Inflammatory macrophage treated with lipopolysaccharide for 4 hours (primary cell): ENCODE measurements at places on chromosomes 2 and 18.

DNA sequence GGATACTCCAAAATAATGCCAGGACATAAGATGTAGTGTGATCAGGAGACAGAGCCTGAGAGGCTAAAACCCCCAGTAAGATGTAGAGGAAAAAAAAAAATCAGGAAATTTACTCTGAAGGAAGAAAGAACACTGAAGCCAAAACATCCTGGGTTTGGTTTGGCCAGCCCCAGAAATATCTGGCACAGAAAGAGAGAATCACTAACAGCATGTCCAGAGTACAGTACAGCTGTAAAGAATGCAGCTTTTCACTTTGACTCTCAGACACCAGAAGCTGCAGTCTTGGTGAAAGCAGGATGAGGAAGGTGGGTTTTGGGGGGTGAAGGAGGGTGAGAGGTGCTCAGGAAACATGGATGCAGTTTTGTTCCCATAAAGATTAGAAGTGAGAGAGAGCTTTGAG lies 1577.7 kb upstream of the ACVR2A start:
- no peak for DNase-seq

- DNase-seq: no peak
Measured at GRCh38 chr2:149204686-149205085, 125.7 kb upstream of the LYPD6 start.

GRCh38 chr2:85811180-85812093 lies 57.6 kb downstream of the ATOH8 start:
- DNase-seq: no peak

GRCh38 chr2:61639721-61640120 lies 101.6 kb upstream of the XPO1 start:
- no peak for DNase-seq

DNA sequence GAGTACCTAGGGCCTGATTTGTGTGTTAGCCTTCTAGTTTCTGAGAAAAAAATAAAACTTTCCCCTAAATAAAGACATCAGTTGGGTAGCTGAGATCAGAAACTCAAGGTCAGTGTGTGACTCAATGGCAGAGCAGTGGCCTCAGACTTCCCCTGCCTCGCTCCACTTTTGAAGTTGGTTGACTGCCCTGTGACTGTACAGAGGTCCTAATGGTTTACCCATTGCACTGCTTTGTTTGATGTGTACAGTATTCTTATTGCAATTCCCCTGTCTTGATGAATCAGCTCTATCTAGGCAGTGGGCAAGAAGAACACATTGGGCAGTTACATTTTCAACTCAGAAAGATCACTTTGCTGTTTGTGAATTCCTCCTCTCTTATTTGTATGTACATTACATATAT lies 315.7 kb downstream of the KCNS3 start:
- no peak for DNase-seq

DNA sequence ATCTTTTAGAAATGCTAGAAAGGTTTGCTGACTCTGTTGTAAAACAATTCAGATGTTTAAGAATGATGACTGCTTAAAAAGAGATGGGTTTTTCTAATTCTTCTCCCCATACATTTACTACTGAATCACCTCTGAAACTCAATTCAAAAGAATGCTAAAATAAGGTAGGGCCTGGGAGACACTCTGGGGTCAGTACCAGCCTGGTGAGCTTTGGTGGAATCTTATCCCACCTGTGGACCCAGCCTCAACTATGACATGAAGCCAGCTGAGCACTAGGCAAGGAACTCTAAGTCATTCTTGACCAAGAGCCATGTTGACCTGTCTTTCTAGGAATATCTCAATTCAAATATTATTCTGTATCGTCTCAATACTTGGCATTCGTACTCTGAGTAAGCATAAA lies 44.3 kb downstream of the IWS1 start:
- DNase-seq: no peak

GRCh38 chr2:172985139-172985892 lies 90.3 kb upstream of the MAP3K20 start:
- DNase-seq: peak; percentile 33

DNA sequence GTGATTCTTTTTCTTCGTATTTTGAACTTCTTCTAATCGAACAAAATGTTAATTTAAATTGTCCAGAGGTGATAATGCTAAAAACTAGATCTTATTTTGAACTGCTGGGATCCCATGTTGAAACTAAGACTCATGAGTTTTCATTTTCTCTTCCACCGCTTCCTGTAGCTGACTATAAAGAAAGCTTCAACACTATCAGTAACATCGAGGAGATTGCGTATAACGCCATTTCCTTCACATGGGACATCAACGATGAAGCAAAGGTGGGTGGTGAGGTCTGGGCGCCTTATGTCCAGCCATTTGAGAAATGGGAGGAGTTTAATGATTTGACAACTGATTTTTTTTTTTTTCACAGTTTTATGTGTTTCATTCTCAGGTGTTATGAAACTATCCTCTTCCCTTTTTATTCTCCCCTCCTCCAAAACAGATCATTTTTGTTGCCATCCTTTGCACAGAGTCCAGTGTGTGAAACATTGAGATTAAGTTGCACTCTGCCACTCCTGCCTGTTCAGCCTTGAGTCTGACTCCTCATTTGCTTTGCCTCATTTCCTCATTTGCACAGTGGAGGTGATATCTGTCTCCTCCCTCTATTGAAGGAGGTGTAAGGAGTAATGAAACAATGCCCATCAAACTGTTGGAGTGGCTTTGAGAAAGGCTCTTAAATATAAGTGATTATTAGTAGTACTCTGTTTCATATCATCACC lies 13.8 kb downstream of the GRHL1 start:
- no peak for DNase-seq

DNA sequence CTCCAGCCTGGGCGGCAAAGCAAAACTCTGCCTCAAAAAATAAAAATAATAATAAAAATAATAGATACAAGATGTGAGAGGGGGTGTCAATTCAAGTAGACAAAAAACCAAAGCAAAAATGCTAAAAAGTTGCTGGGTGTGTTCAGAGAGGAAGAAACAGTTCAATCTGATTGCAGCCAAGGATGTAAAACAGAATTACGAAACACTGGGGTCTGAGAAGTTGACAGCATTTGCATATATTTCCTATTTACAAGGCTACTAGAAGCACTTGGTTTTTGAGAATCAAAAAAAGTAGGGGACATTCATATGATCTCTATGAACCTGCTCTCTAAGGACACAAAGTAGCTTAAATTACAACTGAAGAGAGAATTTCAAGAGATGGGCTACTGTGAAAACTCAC lies 7.6 kb downstream of the TRIP12 start:
- peak; percentile 71 for DNase-seq

DNA sequence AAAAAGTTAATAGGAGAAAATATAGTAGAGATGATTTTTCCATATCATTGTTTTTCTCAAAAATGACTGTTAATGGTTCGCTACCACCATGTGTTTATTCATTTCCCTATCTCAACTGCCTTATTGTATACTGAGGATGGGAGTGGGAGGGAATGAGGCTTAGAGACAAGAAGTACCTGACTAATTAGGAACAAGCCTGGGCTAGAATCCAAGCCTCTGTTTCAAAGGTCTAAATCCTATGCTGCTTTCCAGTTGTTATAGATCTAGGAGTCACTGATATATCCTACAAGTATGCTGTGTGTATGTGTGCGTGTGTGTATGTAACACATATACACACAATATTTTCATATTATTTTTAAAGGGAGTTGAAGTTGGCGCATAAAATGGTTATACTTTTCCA lies 465.9 kb downstream of the EPHA4 start:
- no peak for DNase-seq

- peak; percentile 14 for DNase-seq
Measured at GRCh38 chr18:62938006-62938405, 222.7 kb downstream of the PHLPP1 start.

DNA sequence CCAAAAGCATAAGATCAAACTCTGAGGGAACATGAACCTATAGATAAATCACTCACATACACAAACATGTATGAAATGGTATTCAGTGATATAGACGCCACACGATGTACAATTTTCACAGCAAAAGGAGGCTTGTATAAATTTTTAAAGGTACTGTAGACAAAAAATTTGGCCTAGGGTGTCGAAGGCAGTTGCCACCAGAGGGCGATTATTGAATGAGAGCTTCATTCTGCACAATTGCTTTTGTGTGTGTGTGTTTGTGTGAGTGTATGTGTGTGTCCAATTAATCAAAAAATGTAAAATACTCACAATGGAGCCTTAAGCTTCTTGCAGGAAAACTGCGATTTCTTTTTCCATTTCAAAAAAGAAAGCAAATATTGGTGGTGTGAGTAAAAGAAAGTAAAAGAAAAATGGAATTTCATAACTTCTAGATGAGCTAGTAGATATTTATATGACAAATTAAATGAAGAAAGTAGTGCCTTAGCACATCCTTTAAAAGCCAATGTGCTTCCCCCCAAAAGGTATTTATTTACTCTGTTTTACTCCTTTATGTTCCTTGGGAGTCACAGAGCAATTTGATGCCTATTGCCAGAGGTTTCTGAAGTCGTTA lies 800.1 kb downstream of the SATB2 start:
- DNase-seq: no peak

GRCh38 chr2:156437272-156437930 lies 1.2 kb downstream of the GPD2 start:
- peak; percentile 96 for DNase-seq

DNA sequence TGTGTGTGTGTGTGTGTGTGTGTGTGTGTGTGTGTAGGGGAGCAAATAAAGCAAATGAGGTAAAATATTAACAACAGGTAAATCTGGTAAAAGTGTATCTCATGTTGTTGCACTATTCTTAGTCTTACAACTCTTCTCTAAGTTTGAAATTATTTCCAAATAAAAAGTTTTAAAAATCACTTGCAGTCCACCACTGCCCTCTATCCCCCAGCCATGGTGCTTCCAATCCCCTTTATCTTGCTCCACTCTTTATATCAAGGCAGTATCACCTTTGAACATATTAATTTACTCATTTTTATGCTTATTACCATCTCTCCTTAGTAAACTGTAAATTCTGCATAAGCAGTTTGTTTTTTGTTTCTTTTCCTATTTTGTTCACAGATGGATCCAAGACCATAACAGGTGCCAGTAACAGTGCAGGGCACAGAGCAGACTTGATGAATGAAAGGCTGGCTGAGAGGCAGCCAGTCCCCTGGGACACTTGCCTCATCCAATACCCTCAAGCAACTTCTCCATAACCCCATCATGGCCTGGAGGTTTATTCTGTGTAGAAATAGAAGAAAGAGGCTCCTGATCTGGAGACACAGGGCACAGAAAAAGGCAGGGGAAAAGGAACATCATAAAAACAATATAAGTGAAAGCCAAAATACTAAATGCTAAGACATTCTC lies 67.6 kb downstream of the LDAH start:
- DNase-seq: no peak

DNA sequence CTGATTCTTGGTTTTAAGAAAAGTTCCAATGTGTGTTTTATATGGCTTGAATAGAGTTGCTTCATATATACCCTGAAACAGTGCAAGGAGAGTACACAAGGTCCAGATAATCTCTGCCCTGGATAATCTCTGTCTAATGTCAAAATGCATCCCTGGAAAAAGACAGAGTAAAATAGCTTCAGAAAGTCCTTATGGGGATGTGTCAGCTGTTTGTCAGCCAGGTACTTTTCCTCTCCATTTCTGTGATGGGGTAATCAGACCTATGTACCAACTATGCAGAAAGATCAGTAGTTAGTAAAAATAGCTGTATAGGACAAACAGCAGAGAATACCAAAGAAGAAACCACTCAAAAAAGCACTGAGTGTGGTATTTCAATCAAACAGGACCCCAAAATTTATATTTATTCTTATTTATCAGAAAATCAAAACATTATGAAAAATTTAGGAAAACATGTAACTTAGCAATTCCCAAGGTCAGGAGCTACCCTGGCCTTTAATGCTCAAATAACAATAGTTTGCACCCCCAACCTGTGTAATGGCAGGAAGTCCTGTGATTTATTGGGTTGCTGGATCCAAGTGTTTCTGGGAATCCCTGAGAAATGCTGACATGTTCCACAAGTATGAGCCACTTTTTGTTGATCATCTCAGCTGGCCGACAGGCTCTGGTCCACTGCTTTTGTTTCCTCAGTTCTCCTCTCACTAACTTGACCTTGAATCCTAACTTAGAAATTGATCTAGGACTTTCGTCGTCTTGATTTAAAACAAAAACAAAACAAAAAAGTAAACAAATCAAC lies 69.6 kb downstream of the MDH1 start:
- DNase-seq: no peak

GRCh38 chr2:240500561-240501423 lies 57.0 kb downstream of the ANKMY1 start:
- DNase-seq: no peak

DNA sequence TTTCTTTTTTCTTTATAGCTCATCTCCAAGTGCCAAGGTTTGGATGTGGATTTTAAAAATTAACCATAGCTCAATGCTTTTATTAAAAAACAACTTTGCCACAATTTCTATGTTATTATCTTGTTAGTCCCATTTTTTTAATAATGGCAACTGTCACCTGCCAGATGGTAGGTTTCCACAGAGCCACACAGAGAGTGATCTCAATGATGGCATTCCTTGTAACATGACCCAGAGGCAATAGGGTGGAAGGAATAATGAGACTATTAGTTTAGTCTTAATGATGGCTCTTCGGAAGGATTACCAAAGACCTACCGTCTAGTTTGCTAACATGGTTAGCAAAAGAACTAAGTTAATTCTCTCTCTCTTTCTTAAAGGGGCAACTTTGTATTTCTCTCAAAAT lies 64.0 kb downstream of the REL start:
- no peak for DNase-seq

GRCh38 chr18:21448299-21448698 lies 152.2 kb downstream of the ESCO1 start:
- DNase-seq: no peak

DNA sequence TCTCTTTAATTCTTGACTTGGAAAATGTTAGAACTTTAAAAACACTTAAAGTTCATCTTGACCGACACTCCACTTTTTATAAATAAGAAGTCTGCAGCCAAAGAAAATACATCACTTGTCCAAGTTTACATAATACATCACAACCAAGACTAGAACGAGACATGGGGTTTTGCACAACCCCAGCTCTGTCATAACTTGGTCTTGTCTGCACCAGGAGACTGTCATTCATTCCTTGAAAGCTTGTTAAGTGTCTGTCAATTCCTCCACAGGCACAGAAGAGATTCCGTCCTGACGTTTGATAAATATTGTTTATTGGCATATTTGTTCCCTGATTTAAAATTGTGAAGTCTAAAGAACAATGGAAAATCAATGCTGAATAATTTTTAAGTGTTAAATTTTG lies 139.5 kb upstream of the SETBP1 start:
- no peak for DNase-seq

DNA sequence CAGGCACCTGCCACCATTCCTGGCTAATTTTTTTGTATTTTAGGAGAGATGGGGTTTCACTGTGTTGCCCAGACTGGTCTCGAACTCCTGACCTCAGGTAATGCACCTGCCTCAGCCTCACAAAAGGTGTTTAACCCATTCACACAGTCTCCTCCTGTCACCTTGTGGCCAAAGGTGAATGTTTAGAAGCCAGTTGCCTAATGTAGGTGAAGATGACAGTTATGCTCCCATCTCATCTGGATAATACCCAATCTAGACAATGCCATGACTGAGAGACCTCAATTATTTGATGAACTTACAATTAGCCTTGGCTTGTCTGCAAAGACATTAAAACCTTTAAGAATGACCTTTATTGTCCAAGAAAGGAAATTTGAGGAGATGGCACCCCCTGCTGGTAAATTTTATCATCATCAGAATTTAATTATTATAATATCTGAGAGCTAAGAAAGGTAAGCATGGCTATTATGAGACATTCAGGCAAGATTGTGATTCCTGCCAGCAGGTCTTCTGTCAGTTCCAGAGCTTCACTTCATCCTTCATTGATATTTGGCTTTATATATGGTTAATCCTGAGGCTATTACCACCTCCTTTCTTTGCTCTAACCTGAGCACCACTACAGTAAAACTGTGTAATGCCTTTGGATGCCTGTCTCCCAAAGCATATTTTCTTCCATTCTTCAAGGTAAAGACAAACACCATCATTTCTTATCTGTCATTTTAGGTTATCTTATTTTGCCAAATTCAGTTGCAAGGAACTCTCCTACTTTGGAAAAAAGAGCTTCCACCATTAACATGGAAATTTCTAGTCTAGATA lies 117.6 kb downstream of the FAM124B start:
- peak; percentile 33 for DNase-seq
